ENCODE measurements at places on chromosomes 2 and 18. TPM values are rescaled to one million over a fixed set of nuclear protein-coding genes. Genes with fewer than 3 reads are reported as not detected.

- DNase-seq: no peak
Measured at GRCh38 chr2:196839574-196839973, 30.4 kb upstream of the C2orf66 start.

The LRRTM1 gene
- total RNA-seq: not detected

The SCYGR4 gene
- total RNA-seq: not detected

The KRTCAP3 gene
- 1.4 TPM for total RNA-seq

The RAB31 gene
- total RNA-seq: 82.4 TPM

- DNase-seq: no peak
Measured at GRCh38 chr2:137910641-137911040, 53.6 kb upstream of the HNMT start.

The GPR35 gene
- 2.8 TPM for total RNA-seq

DNA sequence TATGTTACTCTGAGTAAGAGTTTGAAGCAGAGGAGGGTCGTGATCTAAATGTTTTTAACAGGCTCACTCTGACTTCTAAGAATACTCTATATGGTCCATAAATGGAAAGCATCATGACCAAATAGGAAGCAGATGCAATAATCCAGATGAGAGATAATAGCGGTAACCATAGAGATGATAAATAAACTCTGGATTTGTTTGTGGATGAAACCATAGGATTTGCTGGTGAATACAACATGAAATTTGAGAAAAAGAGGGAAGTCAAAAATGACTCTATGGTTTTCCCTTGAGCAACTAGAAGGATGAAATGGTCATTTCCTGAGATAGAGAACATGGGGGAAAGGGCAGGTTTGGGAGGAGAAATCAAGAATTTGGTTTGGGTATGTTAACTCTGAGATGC, 3.9 kb downstream of the HEATR5B start:
- DNase-seq: no peak

The C1QL2 gene
- not detected for total RNA-seq

The GALNT14 gene
- 17.8 TPM for total RNA-seq

DNA sequence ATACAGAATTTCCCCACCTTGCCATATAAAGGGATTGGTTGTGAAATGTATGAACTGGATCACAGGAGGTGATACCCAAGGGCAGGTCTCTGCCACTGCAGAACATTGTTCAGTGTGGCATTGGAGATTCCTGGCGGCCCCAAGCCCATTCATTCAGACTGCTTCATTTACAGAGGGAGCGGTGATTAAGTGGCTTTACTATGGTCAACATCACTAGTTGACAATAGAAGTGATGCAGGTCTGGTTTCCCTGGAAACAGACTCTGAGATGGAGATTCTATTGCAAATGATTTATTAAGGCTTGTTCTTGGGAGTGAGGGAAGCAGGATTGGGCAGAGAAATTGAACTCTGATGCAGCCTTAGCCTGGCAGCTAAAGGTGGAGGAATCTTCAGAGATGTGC, 62.4 kb downstream of the ZDBF2 start:
- no peak for DNase-seq

DNA sequence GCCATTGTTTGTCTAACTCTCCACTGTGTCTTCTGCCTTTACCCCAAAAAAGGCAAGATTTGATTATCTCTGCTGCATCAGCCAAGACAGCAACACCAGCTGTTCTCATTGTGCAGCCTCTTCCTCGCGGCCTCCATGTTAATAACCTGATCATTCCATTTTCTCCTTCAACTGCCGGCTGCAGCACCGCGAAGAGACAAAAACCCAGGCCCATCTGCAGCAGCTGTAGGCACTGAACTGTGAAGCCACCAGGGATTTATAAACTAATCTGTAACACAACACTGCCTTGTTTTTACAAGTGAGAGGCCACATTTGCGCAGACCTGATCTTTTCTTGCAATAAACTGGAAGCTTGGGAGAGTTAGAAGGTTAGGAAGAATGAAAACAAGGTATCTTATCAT, 147.8 kb downstream of the SATB2 start:
- no peak for DNase-seq

All from chondrocyte (in vitro differentiated cells).